ENCODE measurements at places on chromosomes 2 and 18.

DNA sequence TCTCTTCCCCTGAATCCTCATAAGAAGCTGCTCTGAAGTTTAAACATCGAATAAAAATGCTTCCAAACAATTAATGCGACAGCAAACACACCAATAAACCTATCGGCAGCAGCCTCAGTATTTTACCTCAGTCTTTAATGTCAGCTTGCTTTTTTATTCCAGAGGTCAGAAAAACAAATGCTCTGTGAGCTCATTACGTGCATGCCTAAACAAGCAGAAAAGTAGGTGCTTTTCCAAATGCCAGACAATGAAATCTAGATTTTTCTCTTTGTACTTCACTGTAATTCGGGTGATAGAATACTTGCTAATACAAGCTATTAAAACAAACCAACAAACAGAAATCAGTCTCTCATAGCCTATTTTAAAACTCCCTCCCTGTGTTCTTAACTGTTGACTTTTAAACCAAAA lies 381.5 kb downstream of the NRXN1 start:
- DNase-seq, result no peak

DNA sequence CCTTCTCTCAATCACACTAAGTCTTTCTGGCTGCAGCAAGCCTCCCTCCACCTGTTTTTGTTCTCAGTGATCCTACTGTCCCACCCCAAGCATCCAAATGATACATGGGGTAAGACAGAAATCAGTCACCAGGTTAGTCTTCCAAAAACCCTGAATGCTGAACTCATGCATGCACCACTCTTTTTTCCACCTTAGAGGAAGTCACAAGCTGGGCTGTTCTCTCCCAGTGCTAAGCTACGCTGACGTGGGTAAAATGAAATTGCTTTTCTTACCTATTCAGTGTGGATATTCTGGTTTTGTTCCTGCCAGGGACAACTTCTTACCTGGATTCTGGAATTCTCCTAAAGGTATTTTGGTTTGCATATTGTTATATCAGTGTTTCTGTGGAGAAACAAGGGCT lies 54.2 kb downstream of the LANCL1 start:
- DNase-seq, result no peak

DNA sequence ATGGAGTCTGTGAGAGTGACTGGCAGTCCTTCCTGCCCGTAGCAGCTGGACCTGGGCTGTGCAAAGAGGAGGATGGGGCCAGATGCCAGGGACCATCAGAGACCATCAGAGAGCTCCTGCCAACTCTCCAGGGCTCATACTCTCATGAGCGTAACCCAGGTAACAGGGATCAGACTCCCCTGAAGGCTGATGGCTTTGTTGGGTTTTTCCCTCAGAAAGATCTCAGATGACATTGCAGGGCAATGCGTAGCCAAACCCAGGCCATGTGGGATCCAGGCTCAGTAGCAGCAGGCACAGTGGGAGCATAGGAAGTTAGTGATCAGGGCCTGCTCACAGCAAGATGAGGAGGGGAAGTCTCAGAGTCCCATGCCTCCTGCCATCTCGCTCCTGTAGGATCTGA lies 218.0 kb downstream of the LOXHD1 start:
- DNase-seq, result no peak

DNA sequence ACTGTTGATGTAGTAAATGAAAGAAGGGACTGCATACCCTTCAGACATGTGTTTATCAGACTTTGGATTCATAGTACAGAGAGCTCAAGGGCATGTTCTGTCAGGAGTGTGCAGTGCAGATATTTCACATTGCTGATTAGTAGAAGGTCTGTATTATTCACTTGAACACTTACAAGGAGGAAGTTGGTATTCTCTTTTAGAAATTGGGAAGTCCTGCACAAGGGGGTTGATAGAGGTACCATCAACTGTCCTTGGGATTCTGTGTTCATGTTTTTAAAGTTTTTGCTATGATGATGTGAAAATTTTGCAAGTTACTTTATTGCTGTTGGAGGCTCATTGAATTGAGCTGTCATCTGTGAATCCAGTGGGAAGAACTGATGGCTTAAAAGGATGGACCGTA lies 6.7 kb downstream of the PSMD1 start:
- no peak for DNase-seq

DNA sequence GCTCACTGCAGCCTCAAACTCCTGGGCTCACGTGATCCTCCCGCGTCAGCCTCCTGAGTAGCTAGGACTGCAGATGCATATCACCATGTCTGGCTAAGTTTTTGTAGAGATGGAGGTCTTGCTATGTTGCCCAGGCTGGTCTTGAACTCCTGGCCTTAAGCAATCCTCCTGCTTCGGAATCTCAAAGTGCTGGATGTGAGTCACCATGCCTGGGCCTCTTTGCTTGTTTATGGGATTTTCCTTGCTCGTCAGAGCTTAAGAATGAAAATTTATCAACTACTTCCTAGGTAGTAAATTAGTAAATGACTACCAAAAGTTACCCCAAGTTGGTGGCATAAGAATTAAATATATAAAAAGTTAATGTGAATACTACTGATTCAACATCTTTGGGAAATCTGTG lies 51.0 kb downstream of the ACTR3 start:
- DNase-seq, result no peak

GRCh38 chr2:197514754-197515153 lies 1.1 kb upstream of the MOB4 start:
- DNase-seq, result no peak

DNA sequence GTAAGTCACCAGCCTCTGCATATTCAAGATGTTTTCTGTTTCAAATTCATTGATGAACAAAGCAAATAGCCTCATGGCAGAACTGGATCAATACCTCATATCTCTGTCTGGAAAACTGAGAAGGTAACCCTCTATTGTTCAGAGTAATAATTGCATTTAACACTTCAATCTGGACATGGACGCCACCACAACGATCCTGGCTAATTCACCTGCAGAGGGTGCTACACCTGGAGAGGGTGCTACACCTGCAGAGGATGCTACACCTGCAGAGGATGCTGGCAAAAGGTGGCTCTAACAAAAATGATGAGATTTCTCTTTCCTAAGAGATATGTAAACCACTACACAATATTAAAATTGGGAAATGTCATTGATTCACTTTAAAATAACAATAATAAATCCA lies 183.1 kb upstream of the HNRNPA3 start:
- DNase-seq, result no peak

- no peak for DNase-seq
Measured at GRCh38 chr2:227834916-227835650, 21.4 kb downstream of the CCL20 start.

GRCh38 chr2:97359861-97360584 lies 229.7 kb downstream of the ANKRD36B start:
- DNase-seq, result no peak

DNA sequence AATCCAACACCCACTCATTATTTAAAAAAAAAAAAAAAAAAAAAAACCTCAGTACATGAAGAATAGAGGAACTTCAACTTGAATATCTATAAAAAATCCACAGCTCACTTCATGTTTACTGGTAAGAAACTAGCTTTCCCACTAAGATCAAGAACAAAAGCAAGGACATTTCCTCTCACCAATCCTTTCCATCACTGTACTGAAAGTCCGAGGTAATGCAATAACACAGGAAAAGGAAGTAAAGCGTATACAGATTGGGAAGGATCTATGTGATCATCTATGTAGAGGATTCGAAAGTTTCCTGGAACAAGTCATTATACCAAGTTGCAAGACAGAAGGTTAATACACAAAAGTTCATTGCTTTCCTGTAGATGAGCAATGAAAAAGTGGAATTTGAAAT lies 63.2 kb downstream of the ROCK2 start:
- DNase-seq, result no peak

DNA sequence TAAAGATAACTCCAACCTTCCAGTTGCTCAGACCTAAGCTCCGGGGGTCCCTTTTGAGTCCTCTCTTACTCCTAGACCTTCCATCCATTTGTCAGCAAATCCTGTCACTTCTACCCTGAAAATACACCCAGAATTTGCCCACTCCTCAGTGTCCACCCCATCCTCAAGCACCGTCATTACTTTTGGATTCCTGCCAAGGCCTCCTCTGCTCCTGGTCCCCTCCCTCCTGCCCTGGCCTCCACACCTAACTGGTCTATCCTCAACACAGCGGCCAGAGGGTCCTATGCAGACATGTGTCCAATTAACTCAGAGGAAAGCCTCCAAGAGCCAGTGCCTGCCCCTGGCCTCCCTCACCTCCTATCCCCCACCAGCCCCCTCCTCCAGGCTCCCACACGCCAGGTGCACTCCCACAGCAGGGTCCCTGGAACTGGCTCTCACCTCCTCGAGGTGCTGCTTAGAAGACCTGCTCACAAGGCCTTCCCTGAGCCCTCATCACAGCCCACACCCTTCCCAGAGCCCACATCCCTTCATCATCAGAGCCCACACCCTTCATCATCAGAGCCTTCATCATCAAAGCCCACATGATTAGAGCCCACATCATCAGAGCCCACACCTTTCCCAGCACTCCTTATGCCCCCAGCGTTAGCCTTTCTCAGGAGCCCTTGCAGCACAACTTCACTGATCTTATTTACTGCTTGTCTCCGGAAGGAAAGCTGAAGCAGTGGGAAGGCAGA lies 20.4 kb downstream of the FAM178B start:
- DNase-seq, result no peak

GRCh38 chr2:127381762-127382161 lies 6.0 kb downstream of the MAP3K2 start:
- DNase-seq, result no peak

DNA sequence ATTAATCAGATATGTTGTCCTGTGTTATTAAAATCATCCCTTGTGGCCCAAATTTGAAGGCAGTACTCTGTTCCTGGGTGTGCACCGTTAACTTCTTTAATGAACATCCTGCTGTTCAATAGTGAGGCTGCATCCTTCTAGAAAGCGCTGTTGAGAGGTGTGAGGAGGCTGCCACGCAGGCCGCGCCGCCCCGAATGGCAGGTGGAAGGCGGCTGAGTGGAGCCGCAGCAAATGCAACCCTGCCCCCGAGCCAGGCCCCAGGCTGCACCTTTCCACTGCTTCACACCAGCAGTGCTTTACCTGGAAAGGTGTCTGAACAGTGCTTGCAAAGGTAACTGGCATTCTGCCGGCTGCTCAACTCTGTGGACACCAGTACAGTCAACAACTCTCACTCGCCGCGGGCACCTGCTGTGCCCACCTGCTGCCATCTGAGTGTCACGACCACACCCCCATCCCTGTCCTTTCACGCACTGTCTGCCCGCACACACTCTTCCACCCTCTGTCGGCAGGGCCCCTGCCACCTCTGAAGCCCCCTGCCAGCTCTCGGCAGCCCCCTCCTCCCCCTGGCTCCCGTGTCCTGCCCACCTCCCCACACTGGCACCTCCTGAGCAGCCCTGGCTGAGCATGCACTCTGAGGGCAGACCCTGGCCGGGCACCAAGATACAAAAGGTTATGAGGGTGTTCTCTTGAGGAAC lies 70.9 kb downstream of the ODC1 start:
- DNase-seq, result no peak

- DNase-seq, result no peak
Measured at GRCh38 chr18:22060361-22060760, 109.0 kb upstream of the GATA6 start.

DNA sequence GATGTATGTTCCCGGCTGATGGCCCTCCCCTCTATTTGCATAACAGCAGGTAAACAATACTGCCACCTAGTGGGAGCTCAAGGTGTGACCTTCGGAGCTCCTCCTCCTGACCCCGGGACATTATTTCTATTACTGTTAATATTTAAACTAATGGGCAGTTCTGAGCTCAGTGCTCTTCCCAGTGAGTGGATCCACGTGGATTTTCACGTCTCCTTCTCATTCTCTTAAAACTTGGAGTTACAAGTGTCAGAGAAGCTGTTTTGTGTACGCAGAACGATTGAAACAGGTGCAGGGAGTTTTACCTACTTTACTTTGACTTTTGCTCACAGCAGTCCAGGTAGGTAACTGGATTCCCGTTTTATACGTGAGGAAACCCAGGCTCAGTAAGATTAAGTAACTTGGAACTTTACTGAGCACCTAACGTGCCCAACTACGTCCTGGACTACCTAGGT lies 127.3 kb downstream of the PRKCE start:
- DNase-seq, result peak; percentile 36

- DNase-seq, result no peak
Measured at GRCh38 chr2:9191041-9191481, 15.6 kb upstream of the ASAP2 start.

DNA sequence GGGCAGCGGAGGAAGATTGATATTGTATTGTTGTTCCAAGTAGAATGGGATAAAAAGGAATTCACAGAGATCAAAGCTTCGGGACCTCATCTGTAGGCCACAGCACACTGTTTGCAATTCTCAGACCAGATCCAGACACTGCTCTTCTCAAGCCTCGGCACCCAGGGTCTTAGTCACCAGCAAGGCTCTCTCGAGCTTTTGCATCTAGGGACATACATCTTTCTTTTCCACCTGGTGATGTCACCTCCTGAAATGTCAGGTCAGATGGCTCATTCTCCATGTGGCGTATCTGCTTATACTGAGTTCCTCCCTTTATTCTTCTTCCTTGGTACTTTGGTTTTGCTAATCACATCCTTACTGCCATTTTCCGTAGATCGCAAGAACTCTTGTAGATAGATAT lies 42.9 kb upstream of the SNTG2 start:
- no peak for DNase-seq

- peak; percentile 7 for DNase-seq
Measured at GRCh38 chr18:58044370-58045241, 580 bp downstream of the NEDD4L start.

DNA sequence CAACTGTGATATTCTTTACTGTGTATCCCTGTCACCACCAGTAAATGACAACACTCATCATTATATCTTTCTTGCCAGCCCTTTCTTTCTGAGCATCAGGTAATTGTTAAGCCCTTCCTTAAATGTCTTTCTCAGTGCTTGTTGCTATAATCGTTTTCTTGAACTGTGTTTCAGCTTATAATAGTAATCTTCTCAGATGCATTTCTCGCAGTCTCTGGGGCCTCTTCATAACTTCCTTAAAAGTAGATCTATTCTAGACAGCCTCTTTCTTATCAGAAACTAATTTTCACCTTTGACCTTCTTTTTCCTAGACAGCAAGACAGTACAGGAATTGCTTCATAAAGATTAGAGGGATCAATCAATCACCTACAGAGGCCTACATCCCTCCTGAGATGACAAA lies 648.1 kb downstream of the CPS1 start:
- no peak for DNase-seq

DNA sequence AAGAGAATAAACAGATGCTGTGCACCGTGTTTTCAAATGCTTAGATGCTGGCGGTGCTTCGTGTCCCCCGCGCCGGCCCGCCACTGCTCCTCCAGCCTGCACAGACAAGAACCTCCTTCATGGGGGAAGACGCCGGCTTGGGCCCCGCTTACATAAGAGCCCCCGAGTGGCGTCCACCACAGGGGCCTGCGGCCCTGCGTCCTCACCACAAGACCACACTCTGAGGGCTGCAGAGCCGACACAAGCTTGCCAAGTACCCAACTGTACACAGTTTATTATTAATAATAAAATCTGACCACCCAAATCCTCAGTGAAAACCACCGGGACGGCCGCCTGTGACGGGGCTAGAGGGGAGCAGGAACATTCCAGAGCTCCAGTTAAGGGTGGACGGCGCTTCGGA lies 232.2 kb downstream of the HDAC4 start:
- no peak for DNase-seq

GRCh38 chr2:140589273-140589672 lies 1541.5 kb downstream of the LRP1B start:
- no peak for DNase-seq

GRCh38 chr2:232323328-232323650 lies 55.3 kb upstream of the ALPP start:
- DNase-seq, result no peak
